ENCODE measurements at places on chromosomes 12 and 14.

- DNase-seq = no peak
Measured at GRCh38 chr12:92942905-92943304, 13.8 kb upstream of the EEA1 start.

GRCh38 chr12:6323340-6323994 is 13.0 kb downstream of the PLEKHG6 start:
- DNase-seq = peak; percentile 88

- no peak for DNase-seq
Measured at GRCh38 chr12:130849561-130850417, 10.7 kb upstream of the STX2 start.

- peak; percentile 92 for DNase-seq
Measured at GRCh38 chr12:57452937-57453509, 2.1 kb upstream of the INHBE start.

GRCh38 chr14:38442208-38442607 is 186.3 kb upstream of the CLEC14A start:
- DNase-seq = peak; percentile 83

DNA sequence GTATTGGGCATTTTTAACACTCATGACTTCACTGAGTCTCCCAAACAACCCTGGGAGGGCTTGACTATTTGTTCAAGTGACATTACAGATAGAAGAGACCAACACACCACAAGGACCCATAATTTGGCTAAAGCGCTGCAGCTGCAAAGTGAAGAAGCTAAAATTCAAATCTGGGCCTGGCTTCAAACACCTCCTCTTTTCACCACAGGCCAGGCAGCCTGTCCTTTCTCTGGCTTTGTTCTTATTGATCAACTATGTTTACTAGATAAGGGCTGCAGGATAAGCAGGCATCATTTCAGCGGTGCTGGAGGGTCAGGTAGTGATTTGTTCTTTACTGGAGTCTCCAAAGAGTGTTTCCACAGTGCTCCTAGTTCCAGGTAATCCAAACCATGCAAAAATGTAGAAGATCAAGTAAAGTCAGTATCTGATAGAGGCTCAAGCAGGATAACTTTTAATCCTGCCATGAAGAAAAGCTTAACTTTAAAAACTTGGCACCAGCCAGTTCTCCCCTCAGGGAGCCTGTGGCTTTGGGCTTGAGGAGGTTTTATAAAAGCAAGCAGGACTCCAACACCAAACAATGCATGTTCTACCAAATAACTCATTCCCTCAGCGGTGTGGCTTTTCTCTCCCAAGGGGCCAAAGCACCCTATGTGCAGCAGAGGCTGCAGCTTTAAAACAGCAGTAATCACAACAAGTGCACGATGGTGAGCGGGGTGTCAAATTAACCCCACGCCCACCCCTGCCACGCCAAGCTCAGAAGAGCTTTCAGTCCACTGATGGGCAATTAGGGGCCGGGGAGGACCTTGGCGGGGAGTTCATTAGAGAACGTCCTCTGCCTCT is 16.8 kb downstream of the CLMN start:
- no peak for DNase-seq

DNA sequence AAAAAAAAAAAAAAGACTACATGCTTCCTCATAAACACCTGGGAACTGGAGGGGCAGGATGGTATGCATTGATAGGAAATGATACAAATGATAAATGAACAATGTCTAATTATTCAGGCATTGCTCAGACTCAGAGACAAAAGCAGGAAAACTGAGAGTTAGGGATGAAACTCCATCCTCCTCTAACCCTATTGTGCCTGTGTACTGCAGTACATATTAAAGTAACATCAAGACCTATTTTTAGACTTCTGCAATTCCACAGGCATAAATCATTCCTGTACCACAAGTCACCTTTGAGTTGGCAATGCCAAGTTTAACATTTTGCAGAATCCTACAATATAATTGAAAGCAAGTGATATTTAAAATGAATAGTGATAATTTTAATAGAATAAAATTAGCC is 156.5 kb upstream of the USP15 start:
- DNase-seq = no peak

DNA sequence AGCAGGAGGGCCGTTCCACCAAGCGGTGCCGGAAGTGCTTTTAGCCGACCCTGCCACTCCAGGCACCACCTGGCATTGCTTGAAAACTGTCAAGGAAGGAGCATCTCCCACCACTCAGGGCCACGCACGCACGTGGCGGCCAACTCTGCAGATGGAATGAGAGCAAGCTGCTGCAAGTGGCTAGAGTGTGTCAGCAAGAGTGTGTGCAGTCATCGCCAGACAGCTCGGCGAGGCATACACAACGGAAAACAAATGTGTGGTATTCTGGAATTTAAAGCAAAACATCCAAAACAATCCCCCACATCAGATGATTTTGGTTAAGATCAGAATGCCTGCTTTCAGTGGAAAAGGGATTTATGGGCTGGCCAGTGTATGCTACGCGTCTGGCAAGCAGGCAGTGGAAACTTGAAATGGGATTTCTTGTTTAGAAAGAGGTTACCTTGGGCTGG is 11.2 kb downstream of the CD9 start:
- DNase-seq = no peak

DNA sequence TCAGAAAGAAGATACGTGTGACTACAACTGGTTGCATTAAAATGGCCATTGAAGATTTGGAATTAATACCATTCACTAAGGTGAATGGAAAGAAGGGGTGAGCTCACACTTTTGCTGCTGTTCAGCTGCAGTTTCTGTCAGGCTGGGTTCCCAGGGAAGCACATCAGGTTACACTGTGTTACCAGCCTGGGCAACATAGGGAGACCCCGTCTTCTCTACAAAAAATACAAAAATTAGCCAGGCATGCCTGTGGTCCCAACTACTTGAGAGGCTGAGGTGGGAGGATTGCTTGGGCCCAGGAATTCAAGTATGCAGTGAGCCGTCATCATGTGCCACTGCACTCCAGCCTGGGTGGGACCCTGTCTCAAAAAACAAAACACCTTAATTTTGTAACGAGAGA is 12.9 kb upstream of the ZCCHC8 start:
- DNase-seq = no peak

- DNase-seq = no peak
Measured at GRCh38 chr14:55965851-55966250, 152.4 kb upstream of the PELI2 start.

DNA sequence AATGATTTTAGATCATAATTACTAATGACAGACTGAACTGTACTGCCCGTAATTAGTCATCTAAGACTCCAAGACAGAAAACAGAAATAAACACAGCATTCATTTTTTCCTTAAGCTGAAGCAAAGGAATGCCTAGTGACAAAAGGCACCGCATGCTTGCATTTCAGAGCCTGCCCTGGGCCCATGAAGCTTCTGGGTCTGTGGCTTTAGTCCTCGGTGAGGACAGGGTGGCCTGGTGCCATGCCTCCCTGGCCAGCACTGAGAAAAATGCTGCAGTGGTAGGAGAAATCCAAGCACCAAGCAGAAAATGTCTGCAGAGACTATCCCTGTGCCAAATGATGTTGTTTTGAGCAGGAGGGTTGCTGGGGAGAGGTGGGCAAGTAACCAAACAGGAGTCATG is 171.6 kb downstream of the CALM1 start:
- no peak for DNase-seq

DNA sequence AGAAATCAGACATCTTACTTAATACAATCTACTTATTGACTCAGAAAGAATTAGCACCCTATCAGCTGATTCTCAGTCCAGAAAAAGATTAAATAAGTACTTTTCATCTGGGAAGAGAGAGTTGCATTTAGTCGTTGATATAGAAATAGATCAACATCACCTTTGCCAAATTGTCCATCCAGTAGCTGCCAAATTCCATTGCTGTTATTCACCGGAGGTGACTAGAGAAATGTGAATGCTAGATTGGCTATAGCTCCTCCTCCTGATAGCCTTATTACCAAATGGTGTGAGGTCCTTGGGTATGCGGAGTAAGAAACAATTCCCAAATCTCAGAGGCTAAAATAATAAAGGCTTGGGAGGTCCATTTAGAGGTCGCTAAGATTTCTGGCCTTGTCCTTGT is 723.3 kb upstream of the FLRT2 start:
- no peak for DNase-seq

DNA sequence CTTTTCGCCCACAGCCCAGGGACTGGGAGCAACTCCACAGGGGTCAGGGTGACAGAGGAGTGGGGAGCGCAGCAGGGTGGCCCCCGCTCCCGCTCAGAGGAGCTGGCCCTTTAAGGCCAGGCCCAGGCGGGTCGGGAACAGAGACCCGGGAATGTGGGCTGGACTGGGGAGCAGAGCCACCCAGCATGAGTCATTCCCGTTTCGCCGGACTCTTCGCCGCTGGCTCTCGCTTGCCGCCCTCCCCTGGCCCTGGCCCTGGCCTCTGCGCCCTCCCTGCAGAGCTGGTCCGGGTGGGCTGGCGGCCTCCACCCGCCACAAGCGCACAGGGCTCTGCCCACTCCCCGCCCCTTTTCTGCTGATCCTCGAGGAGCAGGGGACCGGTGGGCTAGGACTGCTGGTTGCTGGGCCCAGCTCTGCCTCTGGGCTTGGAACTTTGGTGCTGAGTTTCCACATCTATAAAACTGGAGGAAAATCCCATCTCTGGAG is 92.8 kb downstream of the NINJ2 start:
- no peak for DNase-seq

DNA sequence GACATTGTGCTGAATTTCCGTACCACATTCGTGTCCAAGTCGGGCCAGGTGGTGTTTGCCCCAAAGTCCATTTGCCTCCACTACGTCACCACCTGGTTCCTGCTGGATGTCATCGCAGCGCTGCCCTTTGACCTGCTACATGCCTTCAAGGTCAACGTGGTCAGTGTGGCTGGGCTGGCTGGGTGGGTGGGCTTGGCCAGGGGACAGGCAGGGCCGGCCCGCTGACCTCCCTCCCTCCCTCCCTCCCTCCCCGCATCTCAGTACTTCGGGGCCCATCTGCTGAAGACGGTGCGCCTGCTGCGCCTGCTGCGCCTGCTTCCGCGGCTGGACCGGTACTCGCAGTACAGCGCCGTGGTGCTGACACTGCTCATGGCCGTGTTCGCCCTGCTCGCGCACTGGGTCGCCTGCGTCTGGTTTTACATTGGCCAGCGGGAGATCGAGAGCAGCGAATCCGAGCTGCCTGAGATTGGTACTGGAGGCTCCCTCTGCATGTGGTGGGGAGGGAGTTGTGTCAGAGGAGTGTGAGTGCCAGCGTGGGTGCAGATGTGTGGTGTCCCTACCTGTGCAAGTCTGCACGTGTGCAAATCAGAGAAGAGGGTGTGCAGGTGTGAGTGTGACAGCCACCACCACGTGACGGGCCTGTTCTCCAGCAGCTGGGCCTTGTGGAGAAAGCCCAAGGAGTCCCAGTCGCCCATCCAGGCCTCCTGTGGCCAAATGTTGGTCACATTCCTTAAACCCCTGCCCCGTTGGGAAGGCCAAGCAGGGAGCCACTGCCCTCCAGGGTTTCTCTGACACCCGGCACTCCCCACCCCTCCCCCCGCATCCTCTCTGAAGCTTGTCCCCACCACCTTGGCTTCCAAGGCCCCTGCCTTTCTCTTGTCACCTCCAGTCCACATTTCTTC is 5.3 kb downstream of the KCNH3 start:
- no peak for DNase-seq

GRCh38 chr14:49923881-49924280 is 31.0 kb downstream of the ARF6 start:
- no peak for DNase-seq

GRCh38 chr12:99985129-99985570 is 414 bp upstream of the ANKS1B start:
- DNase-seq = peak; percentile 18

Measured in OCI-M1 (cell line).